ENCODE measurements at places on chromosomes 6 and 20.

DNA sequence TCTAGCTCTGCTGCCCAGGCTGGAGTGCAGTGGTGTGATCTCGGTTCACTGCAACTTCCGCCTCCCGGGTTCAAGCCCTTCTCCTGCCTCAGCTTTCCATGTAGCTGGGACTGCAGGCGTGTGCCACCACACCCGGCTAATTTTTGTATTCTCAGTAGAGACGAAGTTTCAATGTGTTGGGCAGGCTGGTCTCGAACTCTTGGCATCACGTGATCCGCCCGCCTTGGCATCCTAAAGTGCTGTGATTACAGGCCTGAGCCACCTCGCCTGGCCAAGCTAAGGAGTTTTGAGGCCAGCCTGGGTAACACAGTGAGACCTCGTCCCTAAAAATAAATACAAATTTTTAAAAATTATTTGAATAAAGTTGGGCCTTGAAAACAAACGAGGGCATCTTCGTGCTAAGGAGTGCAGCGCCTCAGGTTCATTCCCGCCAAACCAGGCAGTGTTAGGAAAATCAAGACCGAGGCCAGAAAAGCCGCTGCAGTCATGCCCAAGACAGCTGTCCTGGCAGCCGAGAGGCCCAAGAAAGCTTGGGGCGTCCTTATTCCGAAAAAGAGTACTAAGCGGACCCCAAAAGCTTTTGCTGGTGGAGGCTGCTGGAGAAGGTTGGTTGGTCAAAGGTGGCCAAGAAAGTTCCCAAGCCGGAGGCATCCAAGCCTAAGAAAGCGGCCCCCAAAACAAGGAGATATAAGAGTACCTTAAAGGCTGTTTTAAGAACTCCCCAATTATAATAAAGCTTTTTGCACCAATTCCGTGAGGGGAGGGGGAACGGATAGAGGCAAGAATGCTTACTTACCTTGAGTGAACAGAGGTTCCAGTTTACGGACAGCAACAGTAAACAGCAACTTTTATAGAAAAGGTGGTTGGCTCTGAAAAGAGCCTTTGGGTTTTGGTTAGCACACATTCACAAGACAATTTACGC, 109.0 kb downstream of the HFE start:
- DNase-seq, result peak; percentile 23

DNA sequence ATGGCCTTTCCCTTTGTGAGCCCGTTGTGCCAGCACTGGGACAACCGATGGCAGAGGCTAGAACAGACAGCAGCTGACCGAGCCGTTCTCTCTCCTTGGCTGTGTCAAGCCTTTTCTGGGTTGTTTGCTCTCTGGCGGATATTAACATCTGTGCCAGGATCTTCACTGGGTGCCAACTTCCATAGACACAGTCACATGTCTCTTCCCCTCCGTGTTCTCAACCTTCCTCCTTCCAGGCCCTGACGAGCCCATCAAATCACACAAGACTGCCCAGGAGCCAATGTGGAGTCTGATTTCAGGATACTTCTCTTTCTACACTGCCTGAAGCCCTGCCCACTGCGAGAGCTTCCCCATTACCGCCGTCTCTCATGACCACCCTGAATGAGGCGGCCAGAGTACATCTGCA, 111.0 kb upstream of the RALGAPA2 start:
- no peak for DNase-seq

GRCh38 chr20:61724376-61724775, 341.3 kb downstream of the TAF4 start:
- DNase-seq, result no peak

- DNase-seq, result peak; percentile 22
These were observed 15.1 kb upstream of the RBPJL start for GRCh38 chr20:45291526-45291925.

DNA sequence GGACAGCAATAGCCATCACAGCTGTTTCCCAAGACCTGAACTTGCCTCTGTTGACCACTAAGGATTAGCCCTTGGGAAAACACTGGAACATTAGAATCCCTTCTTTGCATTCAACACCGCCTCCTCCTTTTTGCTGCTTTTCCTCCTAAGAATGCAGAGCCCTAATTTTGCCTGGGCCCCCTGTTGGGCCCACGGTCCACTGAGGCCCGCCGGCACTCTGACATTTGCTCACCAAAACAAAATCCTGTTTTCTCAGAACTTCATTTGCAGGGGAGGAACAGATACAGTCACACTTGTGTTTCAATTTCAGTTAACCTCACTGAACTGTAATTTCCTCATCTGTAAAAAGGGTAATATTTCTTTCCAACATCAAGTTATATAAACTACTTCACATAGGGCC, 116.0 kb upstream of the JARID2 start:
- no peak for DNase-seq

DNA sequence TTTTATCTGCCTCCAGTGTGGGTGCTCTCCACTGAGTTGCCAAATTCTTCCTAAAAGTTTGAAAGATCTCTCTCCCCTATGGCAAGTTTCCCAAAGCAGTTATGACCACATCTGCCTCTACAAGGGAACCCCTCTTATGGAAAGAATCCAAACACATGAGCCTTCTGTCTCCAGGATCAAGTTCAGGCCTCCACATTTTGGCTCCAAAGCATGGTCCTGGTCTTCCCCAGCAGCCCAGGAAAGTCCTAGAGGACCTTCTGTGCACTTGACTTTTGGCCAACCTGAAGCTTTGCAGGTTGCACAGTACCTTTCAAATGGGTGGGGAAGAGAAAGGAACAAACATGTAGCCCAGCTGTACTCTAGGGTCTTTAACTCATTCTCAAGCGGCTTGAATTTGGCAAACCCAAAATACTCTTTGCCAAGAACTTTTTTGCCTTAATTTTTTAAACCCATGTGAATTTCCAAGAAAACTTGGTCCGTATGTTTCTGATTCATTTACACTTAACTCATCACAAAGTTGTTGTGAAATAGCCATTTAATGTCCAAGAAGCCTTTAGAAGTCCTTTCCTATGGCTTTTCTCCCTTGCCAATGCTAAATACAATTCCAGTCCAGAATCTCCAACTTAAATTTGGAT, 240.1 kb upstream of the TBX18 start:
- no peak for DNase-seq

GRCh38 chr20:46458866-46459750, 52.7 kb upstream of the ELMO2 start:
- no peak for DNase-seq

GRCh38 chr20:21490105-21490504, 23.8 kb downstream of the NKX2-2 start:
- DNase-seq, result no peak
